ENCODE measurements at places on chromosomes 3 and 15.

GRCh38 chr3:54322354-54322753 is 200.0 kb downstream of the CACNA2D3 start:
- DNase-seq, result peak; percentile 46

DNA sequence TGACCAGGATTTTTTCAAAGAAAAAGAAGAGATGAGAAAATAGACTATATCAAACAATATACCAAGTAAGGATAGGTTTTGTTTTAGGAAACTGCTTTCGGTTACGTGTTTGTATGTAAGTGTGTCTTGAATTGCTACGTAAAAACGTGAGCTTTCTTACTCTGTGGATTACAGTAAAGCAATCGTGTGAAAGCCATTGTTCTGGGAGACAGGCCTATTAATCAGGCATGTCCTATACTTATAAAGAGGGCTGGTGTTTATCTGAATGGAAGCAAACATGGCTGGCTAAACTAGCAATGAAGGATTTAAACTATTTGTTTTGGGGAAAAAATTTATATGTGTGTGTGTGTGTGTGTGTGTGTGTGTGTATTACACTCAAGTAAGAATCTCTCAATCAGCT is 2.6 kb downstream of the EHHADH start:
- DNase-seq, result no peak

- DNase-seq, result no peak
Measured at GRCh38 chr3:101631098-101631796, 45.7 kb downstream of the ZBTB11 start.

DNA sequence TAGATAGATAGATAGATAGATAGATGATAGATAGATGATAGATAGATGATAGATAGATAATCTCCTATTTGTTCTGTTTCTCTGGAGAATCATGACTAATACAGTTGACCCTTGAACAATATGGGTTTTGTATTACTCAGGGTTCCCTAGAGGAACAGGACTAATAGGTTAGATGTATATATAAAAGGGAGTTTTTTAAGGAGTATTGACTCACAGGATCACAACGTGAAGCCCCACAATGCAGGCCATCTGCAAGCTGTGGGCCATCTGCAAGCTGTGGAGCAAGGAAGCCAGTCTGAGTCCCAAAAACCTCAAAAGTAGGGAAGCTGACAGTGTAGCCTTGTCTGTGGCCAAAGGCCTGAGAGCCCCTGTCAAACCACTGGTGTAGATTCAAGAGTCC is 67.6 kb downstream of the PYDC2 start:
- no peak for DNase-seq

DNA sequence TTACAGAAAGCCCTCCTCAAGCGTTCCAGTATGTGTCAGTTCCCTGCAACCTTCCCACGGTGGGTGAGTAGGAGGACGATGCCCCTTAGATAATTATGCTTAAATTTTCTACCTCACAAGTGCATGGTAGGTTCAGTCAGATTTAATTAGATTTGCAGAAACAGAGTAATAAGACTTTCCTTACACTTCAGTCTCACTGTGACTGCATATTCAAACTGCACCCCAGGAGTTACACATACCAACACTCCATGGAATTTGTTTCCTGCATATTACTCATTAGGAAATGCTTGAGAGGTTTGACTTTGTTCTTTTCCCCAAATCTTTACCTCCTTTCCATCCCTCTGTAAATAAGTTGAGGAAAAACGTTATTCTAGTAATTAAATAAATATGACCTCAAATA is 108.8 kb downstream of the ARRDC4 start:
- DNase-seq, result no peak

- no peak for DNase-seq
Measured at GRCh38 chr3:16114429-16114828, 60.1 kb upstream of the GALNT15 start.

DNA sequence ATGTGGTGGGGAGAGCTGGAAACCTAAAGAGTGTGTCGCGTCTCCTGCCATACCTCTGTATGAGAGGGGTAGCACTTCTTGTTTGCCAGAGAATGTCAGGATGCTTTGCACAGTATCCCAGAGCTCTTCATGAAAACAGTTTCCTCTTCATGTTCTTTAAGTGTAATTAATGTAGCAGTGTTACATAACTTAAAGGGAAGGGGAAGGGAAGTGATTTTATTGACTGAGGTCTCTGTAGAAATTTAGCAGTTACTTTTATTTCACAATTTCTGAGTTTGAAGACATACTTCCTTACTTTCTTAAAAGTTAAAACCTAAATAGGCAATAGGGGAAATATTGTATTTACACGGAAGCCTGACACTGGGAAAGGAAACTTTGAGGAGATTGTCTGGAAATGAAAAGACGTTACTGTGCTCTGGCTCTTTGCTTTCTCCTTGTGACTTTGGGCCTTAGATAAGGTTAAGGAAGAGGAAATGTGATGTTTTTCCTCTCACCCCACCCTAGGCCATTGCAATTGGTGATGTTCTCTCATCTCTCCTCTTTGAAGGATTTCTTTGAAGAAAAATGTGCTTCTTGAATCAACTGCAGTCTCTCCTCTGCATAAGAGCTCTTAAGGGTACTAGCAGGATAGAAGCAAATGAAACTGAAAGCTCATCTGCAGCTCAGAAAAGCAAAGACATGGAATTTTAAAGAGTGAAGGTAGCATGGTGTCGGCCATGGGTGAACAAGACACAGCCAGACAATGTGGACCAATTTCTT is 6.0 kb downstream of the NXPE3 start:
- DNase-seq, result no peak

DNA sequence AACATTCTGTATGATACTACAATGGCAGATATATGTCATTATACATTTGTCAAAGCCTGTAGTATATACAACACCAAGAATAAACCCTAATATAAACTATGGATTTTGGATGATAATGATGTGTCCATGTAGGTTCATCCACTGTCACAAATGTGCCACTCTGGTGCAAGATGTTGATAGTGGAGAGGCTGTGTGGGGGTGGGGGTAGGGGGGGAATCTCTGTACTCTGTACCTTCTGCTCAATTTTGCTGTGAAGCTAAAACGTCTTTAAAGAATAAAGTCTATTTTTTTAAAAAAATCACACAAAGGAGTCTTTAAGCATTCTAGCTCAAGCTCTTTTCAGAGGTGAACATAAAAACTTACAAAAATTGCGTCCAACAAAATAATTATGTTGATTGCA is 88.2 kb upstream of the ABI3BP start:
- DNase-seq, result no peak

DNA sequence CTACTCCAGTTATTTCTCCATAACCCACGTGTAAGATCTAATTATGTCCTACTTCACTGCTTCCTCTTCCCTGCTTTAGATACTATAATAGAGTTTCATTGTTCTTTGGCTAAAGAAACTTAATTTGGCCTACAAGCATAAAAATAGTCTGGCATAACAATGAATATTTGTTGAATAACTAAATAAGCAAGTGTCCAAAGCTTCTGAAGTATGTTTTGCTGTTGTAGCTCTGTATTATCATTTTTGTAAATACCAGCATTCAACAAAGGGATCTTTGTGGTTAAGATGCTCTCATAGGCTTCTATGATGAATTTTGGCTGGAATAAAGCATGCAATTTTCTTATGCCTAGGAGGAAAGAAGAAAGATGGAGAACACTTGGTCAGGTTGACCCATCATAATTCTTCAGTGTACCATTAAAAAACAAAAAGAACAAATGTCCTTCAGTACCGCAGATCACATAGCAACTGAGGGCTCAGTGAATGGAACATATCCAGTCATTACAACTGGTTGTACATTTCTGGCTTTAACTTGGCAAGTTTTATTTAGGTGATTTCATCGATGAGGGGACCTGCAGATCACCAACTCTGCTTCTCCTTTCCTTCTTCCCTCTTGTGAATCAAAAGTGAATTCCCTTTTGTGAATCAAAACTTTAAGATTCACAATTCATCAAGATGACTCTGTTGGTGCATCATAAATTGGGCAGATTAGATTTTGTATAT is 465.9 kb upstream of the TGFBR2 start:
- DNase-seq, result no peak

DNA sequence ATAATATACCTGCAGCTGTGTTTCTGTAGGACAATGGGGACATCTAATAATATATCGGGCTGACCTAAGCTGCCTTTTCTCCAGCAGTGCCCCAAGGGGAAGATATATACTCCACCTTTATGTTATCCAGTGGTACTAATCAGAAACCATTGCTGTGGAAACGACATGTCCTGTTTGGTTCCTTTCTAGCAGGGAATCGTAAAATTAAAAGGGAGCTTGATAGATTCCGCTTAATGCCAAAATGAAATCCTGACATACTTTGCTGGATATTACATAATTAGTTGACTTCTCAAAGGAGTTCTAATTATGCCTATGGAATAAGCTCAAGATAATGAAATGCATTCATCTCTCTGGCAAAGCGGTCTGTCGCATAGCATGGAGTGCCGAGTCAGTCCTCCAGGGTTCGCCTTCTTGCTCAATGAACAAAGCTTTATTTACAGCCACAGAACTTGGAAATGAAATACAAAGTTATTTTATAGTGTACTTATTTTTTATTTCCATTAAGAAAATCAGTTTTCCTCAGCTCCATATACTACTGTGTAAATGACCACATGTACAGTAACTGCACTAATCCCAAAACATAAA is 262.8 kb downstream of the LRTM1 start:
- DNase-seq, result no peak

- DNase-seq, result no peak
Measured at GRCh38 chr3:126964261-126964660, 18.7 kb upstream of the PLXNA1 start.

DNA sequence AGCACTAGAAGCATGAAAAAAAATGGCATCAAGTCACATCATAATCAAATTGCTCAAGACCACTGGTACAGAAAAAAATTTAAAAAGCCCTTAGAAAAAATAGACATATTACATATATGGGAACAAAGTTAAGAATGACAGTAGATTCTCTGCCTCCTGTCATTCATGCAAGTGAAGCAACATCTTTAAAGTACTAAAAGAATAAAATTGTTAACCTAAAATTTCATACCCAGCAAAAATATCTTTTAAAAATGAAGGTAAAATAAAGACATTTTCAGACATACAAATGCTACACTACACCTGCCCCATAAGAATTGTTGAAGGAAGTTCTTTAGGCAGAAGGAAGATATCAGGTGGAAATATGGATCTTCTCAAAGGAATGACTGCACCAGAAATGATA is 55.9 kb downstream of the THSD4 start:
- DNase-seq, result no peak

DNA sequence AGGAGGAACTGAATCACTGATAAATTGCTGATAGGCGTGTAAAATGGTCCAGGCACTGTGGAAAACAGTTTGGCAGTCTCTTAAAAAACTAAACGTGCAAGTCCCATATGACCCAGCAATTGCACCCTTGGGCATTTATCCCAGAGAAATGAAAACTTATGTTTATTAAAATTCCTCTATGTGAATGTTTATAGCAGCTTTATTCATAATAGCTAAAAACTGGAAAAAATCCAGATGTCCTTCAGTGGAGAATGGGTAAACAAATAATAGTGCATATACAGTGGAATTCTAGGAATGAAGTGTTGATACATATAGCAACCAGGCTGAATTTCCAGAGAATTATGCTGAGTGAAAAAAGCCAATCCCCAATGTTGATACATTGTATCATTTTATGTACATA is 482.2 kb upstream of the PDZRN3 start:
- no peak for DNase-seq

GRCh38 chr3:194714564-194714963 is 28.9 kb downstream of the FAM43A start:
- DNase-seq, result no peak

GRCh38 chr15:80932989-80933388 is 56.6 kb downstream of the MESD start:
- no peak for DNase-seq

DNA sequence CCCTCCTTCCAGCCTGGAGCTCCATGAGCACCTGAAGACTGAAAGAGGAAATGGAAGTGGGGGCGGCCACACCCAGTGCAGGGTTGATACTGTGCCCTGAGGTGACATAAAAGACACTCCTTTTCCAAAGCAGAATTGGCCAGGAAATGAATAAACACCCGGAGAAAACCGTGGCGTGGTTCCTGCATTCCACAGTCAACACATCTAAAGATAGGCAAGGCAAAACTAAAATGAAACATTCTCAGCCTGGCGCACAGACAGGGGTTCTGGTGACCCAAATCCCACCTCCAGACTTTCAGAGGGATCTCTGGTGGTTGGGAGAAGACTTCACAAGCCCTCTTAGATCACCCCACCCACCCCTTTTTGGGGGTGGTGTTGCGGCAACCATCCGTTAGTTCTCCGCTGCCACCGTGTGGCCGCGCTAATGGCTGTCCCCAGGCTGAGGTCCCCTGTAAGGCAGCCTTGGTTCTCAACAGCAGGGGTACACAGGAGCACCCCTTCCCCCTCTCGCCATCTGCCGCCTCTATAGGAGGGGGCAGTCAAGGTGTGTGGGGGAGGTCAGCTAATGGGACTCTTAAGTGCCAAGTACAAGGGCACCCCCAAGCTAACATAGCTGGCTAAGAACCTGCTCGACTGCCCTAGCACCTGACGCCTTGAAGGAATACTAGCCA is 2.5 kb upstream of the MST1R start:
- DNase-seq, result no peak

GRCh38 chr3:15269091-15269989 is 63.0 kb downstream of the SH3BP5 start:
- no peak for DNase-seq

DNA sequence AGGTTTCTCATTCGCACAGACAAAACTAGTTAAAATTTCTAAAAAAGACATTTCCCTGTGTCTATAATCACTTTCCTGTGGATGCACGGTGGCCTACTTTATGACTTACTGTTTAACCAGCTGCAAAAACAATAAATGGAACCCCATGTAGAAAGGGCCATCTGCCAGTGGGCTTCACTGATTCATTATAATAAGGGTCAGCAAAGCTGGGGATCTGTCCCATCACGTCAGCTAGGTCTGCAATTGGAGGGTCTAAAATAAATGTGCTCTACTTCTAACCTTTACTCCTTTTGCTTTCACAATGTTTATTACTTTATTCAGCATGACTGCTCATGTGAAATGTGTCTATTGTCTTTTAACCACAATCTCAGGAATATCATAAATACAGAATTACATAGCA is 43.1 kb upstream of the NMD3 start:
- peak; percentile 59 for DNase-seq

GRCh38 chr3:60551455-60552209 is 699.6 kb downstream of the FHIT start:
- DNase-seq, result no peak

DNA sequence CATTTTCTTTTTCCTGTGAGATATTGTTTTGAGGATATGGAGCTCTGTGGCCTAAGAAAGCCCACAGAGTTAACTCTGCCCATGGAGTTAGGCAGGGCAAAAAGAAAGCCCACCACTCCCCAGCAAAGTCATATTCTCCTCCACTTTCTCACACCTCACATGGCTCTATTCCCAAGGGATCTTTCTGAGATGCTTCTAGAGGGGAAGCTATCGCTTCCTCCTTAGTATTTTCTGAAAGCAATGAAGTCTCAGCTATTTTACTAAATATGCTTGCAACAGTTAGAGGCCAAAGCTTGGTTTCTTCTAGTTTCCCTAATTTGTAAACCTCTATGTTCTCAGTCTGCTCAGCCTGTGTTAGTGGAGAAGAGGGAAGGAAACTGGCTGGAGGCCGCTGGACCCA is 80.3 kb upstream of the EOMES start:
- DNase-seq, result no peak

GRCh38 chr3:184562878-184563560 is 1.4 kb downstream of the EPHB3 start:
- DNase-seq, result no peak
